ENCODE measurements at places on chromosomes 2 and 18.

DNA sequence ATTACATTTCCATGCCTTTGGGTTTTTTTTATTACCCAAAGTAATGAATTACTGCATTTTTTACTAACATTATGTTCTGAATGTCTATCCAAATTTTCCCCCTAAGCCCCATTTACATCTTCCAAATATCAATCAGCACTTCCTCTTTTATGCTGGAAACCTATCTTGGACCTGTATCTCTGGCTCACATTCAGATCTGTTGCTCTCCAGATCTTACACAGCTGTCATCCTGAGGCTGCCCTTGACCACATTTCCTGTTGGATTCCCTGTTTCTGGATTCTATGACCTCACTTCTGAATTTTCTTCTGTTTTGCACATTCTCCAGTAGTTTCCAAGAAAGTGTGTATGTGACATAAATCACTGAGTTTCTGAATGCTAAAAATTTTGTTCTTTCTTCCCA lies 146.7 kb downstream of the PDE1A start:
- no peak for DNase-seq

GRCh38 chr2:149020432-149020851 lies 18.1 kb upstream of the LYPD6B start:
- DNase-seq, result no peak

DNA sequence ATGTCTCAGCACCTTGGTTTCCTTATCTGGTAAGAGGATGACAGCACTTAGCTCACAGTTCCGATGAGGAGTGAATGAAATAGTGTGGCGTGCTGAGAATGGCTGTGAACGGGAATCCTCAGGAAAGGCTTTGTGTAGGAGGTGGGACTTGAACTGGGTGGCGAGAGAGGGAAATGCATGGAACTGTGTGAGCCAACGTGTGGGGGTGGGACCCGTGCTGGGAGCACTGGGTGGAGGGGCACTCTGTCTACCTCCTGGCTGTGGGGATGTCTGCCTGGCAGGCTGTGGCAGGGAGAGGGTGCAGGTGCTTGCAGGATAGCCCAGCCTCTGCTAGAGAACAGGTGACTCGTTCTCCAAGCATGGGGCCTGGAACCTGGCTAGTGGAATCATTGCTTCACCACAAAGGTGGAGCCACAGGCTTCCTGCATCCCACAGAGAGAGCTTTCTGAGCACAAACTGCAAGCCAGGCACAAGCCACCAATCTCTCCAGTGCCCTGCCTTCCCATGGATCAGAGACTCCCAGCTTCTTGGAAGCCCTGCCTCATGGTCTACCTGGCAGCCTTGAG lies 145.2 kb downstream of the CELF4 start:
- no peak for DNase-seq

DNA sequence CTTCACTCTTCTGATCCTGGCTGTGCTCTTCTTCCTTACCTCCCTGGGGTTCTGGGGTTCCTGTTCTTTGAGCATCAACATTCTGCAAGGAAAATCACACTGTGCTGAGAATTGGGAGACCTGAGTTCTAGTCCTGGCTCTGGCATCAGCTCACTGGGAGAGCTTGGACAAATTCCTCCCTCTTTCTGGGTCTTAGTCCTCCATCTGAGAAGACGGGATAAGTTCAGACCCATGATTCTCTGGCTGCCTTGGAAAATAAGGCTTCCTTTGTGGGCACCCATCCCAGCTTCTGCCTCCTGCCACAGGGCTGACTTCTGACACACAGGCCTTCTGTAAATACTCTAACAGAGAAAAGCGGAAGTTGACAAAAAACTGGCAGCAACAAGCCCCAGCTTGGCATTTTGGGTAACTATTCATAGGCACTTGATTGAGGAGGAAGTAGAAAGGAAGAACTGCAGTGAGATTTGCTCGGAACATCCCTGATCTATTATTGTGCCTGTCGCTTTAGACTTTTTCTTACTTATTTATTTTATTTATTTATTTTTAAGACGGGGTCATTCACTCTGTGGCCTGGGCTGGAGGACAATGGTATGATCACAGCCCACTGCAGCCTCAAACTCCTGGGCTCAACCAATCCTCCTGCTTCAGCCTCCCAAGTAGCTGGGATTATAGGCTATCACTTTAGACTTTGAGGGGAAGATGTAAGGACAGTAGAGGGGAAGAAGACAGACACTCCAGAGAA lies 7.9 kb downstream of the PCBP1 start:
- peak; percentile 57 for DNase-seq

GRCh38 chr2:176284461-176285049 lies 15.3 kb downstream of the MTX2 start:
- no peak for DNase-seq

DNA sequence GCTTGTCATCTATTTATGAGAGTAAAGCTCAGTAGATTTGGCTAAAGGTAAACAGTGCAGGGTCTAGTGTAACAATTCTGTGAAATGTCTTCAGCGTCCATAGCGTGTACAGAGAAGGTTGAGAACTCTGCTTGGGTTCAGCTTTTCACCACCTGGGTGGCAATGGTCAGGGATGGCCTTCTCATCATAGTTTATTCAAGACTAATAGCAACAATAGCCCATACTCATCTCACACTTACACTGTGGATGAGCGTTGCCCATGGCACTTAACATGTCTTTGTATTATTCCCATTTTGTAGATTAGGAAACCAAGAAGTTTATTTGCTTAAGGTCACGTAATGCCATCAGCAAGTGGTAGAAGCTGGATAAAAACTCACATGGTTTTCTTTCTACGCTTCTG lies 106.8 kb upstream of the RND3 start:
- no peak for DNase-seq

- DNase-seq, result no peak
These were observed 1.4 kb upstream of the ZNF804A start for GRCh38 chr2:184596819-184597411.

DNA sequence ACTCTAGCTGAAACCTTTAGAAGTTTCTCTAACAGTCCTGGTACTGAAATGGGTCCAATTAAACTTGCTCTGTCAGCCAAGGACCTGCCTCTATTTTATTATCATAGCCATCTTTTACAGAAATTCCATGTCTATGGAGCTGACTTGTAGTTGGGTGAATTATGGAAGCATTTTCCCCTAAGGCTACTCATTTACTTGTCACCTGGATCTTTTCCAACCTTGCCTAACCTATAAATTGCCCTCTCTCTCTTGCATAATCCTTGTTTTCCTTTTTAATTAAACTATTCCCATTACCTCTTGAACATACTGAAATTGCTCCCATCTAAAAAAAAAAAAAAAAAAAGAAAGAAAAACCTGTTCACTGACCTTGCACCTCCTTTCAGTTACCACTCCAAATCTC lies 74.6 kb upstream of the DOK6 start:
- DNase-seq, result no peak

DNA sequence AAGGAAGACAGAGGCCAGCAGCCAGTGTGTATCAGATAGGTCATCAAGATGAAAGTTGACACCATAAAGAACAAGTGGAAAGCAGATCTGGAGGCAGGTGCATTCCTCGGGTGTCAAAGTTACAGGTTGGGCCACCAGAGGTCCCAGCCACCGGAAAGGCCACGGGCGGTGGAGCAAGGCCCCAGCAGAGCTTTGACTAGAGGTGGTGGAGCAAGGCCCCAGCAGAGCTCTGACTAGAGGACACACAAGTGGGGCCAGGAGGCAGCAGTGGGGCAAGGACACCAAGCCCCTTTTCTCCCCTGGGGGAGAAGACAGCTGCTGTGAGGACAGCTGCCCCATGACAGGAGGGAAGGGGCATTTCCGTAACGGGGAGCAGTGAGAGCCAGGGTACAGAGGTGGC lies 115.1 kb downstream of the GYPC start:
- no peak for DNase-seq

DNA sequence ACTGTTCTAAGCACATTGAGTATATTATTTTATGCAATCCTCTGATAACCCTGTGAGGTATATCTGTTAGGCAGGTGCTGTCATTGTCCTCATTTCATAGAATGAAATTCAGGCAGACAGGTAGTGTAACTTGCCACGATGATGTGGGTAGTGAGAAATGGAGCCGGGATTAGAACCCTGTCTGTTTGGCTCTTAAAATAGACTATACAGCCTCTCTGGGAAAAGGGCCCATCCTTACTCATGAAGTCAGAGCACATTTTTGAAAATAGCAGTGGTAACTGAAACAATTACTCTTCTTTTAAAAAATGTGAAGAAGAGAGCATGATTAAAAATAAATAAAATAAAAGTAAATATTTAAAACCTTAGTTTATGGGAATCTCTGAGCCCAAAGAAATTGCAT lies 23.0 kb downstream of the FAM171B start:
- no peak for DNase-seq

DNA sequence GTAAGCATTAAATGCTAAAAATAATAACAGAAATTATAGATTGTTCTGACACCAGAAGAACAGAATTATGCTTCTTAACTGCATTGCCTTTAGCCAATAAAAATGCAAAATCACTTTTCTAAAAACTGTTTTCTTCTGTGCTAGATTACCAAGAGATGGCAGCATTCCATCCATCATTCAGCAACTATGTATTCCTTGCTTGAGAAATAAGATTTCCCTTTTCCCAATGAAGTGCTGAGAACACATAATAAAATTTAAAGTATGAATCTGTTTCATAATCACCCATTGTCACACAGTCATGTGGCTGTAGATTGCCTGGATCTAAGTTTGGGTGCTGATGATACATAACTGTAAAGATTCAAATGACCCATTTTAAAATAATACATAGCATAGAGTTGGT lies 504.2 kb downstream of the TDRD15 start:
- no peak for DNase-seq

DNA sequence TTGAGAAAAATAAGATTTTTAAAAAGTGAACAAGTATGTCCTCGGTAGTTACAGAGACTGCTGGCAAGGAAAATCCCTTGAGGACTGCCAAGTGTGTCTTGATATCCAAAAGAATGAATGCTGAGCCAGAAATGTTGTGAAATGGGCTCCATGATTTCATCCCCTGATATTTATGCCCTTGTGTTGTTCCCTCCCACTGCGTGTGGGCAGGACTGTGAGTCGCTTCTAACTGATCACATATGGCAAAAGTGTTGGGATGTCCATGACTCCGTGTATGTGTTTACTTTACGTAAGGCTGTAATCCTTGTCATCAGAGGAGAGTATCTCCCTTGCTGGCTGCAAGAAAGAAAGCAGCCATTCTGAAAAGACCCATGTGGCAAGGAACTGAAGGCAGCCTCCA lies 285.1 kb downstream of the SS18 start:
- no peak for DNase-seq

DNA sequence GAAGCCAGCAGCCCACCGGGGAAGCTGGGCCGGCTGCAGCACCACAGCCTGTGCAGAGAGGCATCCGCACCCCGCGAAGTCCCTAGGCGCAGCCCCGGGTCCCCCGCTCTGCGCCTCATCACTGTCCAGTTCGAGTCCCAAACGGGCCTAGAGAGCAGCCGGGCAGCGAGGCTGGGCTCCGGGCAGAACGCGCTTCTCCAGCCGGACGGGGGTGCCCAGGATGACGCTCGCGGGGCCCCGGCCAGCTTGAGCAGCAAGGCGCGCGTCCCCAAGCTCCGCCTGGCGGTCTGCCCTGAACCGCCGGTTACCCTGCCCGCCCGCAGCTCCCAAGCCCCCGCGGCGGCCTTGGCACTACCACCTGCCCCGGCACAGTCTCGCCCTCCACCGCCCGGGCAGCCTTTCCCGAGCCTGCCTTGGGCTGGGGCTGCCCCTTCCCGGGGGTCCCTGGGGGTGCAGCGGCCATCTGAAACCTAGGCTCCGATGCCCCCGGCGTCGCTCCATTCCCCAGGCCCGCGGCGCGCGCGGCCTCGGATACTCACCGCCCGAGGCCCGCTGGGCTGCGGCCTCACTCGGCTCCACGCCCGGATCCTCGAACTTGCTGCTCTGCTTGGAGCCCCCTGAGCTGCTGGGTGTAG lies 591 bp downstream of the SLC16A14 start:
- DNase-seq, result peak; percentile 16

GRCh38 chr2:186977433-186978045 lies 128.6 kb upstream of the ZSWIM2 start:
- DNase-seq, result no peak

DNA sequence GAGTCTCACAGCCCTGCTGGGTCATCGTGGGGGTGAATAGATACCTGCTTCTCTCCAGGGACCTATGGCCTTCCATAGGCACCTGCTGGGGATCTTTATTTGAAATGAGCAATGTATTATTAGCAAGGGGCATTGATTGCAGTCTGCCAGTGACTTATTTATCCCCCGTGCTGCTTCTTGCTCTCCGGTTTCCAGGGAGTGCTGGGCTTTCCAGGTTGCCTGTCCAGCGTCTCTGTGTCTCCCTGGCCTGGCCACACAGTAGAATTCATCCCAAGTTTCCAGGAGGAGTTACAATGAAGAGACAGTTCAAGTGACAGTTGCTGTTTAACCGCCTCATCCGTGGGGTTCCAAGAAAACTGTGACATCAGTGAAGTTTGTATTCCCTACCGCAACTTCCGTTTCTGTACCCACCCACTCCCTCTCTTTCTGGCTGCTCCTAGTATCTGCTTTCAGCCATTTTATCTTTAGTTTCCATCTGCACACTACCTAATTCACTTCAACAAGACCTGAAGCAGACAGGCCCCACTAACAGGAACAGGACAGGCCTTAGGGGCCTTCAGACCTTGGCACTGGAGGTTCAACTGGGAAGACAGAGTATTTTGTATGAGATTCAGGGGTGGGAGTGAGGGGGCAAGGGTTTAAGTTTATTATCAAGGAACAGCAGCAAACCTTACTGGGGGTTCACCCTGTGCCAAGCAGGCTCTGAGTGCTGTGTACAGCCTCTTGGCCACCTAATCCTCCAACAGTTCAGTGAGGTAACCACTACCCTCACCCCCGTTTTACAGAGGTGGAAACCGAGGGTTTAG lies 134.8 kb downstream of the PRKCE start:
- DNase-seq, result no peak

GRCh38 chr2:25372405-25373268 lies 30.9 kb upstream of the DNMT3A start:
- peak; percentile 80 for DNase-seq

DNA sequence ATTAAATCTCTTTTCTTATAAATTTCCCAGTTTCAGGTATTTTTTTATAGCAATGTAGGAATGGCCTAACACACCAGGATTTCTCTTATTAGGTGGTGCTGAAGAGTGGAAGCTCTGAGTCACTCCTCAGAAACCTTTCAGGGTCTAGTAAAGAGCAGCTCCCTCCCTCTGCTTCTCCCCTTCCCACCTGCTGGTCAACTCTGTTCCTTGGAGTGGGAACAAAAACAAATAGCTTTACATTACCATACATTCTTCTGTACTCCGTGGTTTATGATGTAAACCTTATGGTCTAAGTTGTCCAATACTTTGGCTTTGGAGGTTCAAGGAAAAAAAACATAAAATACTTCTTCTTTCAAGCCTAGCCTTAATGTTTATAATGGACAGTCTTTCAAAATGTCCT lies 2.7 kb upstream of the IL1R1 start:
- no peak for DNase-seq

DNA sequence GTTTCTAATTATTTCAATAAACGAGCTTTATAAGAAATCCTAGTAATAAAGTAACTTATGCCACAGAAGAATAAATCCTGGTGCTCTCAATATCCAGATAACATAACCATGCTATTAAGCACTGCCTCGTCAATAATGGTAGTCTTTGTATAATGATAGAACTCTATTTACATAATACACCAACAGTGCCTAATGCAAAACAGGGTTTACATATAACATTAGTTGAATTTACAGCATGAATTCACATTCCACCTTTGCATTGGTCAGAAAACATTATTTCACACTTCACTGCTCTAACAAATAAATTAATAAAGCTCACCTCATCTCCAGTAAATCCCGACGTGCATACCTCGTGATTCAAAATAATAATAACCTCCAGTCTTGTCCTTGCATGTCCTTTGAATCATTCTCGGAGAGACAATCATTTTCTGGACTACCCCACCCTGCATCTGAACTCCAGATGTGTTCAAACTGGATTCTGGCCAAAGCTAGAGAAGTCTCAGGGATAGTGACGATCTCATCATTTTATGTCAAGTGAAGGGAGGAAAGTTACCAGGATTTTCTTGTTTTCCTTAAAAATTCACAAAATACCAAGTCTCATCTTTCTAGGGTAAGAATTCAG lies 189.2 kb downstream of the NCKAP5 start:
- no peak for DNase-seq
